ENCODE measurements at places on chromosomes 5 and 9. TPM values are rescaled to one million over a fixed set of nuclear protein-coding genes. Genes with fewer than 3 reads are reported as not detected.

Gene SH3GL2
- 0.09 TPM for total RNA-seq

Gene CRAT
- total RNA-seq: 22.9 TPM

Gene ACTBL2
- total RNA-seq: 0.03 TPM

Gene MEGF10
- not detected for total RNA-seq

Gene KCNMB1
- not detected for total RNA-seq

Gene LCN6
- not detected for total RNA-seq

Gene SLC46A2
- total RNA-seq: not detected

Gene PAXX
- total RNA-seq: 76.5 TPM

Gene ZNF367
- total RNA-seq: 4.8 TPM

Gene GCNT4
- total RNA-seq: 0.43 TPM

Gene IL31RA
- 1.3 TPM for total RNA-seq

Gene FREM1
- total RNA-seq: not detected

Gene MSX2
- total RNA-seq: 5.2 TPM

Gene CER1
- total RNA-seq: not detected

Gene ZNF474
- 0.22 TPM for total RNA-seq

Gene PRLR
- total RNA-seq: 0.09 TPM

Gene SNCB
- 0.70 TPM for total RNA-seq

Gene PCDHB15
- 0.02 TPM for total RNA-seq

Gene PCDHB13
- total RNA-seq: 0.05 TPM

Gene FBP2
- not detected for total RNA-seq

Gene ECPAS
- total RNA-seq: 40.5 TPM

Gene PRDM9
- total RNA-seq: not detected

Gene ADAMTS12
- 9.2 TPM for total RNA-seq

Gene NEUROG1
- total RNA-seq: not detected

Gene LURAP1L
- total RNA-seq: 18.6 TPM

Gene ARHGEF39
- 19.3 TPM for total RNA-seq

Gene MLANA
- not detected for total RNA-seq

Gene IFNA2
- total RNA-seq: not detected

Gene PLCXD3
- total RNA-seq: 0.37 TPM

Gene EPB41L4A
- total RNA-seq: 1.5 TPM

Gene ERP44
- total RNA-seq: 14.3 TPM

Gene PCDHA13
- total RNA-seq: not detected

Gene PDE6A
- 0.13 TPM for total RNA-seq
